Activated CD8-positive, alpha-beta memory T cell treated with anti-CD3 and anti-CD28 coated beads for 1 hour (primary cell): ENCODE measurements at places on chromosomes 11 and 22.

GRCh38 chr22:33361581-33361980 lies 303.4 kb upstream of the SYN3 start:
- no peak for DNase-seq

DNA sequence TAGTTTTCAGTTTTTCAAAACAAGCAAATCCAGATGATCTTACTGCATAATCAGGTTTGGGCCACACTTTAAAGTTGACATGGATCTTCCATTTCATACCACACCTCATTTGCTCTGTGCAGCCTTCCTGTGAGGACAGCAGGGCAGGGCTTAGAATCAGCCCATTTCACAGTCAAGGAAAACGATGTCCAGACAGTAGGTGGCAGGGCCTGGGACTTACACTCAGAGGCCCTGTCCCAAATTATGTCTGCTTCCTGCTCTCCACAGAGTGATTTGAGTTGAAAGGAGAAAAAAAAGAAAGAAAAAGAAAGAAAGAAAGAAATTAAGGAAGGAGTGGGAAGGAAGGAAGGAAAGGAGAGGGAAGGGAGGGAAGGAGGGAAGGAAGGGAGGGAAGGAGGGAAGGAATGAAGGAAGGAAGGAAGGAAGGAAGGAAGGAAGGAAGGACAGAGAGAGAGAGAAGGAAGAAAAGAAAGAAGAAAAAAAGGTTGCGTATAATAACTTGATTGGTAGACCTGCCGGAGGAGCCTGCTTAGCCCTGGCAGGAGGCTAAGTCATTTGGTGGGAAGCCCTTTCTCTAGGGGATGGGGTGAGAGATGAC lies 23.6 kb downstream of the TSKU start:
- DNase-seq: no peak

- DNase-seq: no peak
Measured at GRCh38 chr22:26837784-26838470, 180.5 kb downstream of the MIAT start.

GRCh38 chr11:86460461-86461385 lies 86.0 kb downstream of the CCDC81 start:
- no peak for DNase-seq

- no peak for DNase-seq
Measured at GRCh38 chr11:113587308-113587739, 112.1 kb upstream of the DRD2 start.

DNA sequence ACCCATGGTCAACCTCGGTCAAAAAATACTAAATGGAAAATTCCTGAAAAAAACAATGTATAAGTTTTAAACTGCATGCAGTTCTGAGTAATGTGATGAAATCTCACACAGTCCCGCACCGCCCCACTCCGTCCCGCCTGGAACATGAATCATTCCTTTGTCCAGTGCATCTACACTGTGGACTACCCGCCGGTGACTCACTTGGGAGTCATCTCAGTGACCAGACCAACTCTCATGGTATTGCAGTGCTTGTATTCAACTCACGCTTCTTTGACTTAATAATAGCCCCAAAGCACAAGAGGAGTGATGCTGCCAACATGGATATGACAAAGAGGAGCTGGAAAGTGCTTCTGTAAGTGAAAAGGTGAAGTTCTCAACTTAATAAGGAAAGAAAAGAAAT lies 48.8 kb downstream of the ARHGAP32 start:
- DNase-seq: no peak

GRCh38 chr22:16961477-16962186 lies 46.4 kb downstream of the GAB4 start:
- no peak for DNase-seq

- no peak for DNase-seq
Measured at GRCh38 chr22:43974028-43974545, 18.8 kb downstream of the SAMM50 start.

GRCh38 chr11:60912851-60913528 lies 968 bp upstream of the TMEM109 start:
- no peak for DNase-seq

- DNase-seq: no peak
Measured at GRCh38 chr11:72793076-72793424, 797 bp downstream of the STARD10 start.

- no peak for DNase-seq
Measured at GRCh38 chr11:12539572-12539971, 134.6 kb upstream of the TEAD1 start.

- no peak for DNase-seq
Measured at GRCh38 chr11:60951904-60952741, at the start of gene SLC15A3. SLC15A3 (minus strand) TSS chr11:60952176; CDS start chr11:60951551, 625 bp downstream.

DNA sequence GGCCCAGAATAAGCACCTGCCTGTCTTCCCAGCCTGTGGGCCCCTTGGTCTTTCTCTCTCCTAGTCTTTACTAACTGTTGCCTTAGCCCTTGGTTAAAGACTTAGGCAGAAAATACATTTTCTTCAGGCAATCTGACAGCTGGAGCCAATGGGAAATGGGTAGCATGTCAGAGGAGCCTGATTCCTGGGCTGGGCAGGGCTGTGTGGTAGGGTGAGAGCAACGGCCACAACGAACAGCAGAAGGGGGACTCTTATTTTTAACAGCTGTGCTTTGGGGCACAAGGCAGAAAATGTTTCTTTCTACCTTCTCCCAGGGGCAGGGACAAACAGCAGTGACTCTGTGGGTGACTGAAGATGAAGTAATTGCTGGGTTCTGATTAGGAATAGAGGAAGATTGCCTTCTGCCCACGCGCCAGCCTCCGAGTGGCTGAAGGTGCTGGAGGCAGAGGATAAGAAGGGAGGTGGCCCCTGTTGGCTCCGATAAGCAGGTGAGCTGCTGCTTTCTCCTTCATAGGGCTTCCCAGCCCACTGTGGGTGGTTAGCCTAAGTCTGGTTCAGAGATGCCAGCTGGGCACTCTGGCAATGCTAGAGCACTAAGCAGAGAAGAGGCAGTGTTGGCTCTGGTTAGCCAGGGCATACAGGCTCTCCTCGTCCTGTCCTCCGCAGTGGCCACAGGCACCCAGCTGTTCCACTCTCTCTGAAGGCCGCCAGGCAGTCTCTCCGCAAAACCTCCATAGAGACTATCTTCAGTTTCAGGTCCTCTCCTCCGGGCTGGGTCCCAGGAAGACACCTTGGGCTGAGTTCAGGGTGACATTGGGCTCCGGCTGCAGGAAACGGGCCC lies 1.5 kb downstream of the YPEL4 start:
- no peak for DNase-seq

- DNase-seq: no peak
Measured at GRCh38 chr22:25853501-25854284, 111.7 kb downstream of the MYO18B start.

- DNase-seq: no peak
Measured at GRCh38 chr11:95413021-95413420, 182.0 kb upstream of the SESN3 start.

- DNase-seq: no peak
Measured at GRCh38 chr11:113814181-113814580, 34.6 kb downstream of the CLDN25 start.

DNA sequence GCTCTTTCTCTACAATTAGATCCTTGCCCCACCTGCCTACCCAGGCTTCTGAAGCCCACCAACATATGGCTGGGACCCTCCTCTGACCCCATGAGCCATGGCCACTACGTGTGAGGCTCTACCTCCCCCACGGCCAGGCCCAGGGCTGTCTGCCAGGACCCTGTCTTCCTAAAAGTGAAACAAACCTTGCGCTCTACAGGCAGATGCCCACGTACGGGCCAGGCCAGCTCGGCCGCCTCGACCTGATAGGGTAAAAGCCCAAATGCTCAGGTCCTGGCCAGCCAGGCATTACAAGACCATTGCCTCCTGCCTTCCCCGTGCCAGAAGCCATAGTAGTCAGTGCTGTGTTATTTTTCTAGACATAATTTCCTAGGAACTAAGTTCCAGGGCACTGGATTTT lies 1496.4 kb downstream of the BRD1 start:
- no peak for DNase-seq

- DNase-seq: no peak
Measured at GRCh38 chr22:48485149-48486133, 1342.2 kb downstream of the BRD1 start.

GRCh38 chr11:23284631-23285030 lies 424.4 kb upstream of the CCDC179 start:
- DNase-seq: no peak

DNA sequence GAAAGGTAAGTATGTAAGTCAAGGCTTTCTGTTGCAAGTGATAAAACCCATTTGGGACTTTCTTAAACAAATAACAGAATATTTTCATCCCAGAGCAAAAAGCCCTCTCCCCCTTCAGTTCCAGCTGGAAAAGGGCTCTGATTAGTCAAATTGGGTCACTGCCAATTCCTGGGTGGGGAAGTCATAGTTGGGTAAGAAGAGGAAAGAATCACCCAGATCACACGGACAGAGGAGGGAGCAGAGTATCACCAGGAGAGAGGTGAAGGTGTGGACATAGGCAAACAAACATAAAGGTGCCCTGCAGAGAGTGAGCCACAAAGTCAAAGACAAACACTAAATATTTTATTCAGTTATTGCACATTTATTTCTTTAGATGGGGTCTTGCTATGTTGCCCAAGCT lies 36.3 kb upstream of the SORL1 start:
- no peak for DNase-seq

GRCh38 chr11:727281-727701 lies 20.0 kb upstream of the TALDO1 start:
- no peak for DNase-seq

- DNase-seq: no peak
Measured at GRCh38 chr11:124625504-124626168, 3.0 kb downstream of the TBRG1 start.

DNA sequence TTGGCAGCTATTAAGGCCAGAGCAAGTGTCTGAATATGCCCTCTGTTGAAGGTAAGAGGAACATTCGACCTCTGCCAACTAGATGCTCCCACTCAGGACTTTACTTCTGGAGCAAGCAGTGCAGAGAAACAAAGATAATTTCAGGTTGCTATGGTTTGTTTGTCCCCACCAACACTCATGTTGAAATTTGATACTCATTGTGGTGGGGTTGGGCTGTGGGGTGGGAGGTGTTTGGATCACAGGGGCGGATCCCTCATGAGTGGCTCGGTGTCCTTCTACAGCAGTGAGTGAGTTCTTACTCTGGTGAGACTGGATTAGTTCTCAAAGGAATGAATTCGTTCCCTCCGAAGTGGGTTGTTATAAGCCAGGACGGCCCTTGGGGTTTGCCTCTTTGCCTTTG lies 12.0 kb downstream of the OR8A1 start:
- DNase-seq: no peak

- DNase-seq: no peak
Measured at GRCh38 chr11:34296412-34296811, 61.4 kb downstream of the ABTB2 start.
